CD4-positive, alpha-beta T cell (primary cell): ENCODE measurements at places on chromosomes 7 and 10.

DNA sequence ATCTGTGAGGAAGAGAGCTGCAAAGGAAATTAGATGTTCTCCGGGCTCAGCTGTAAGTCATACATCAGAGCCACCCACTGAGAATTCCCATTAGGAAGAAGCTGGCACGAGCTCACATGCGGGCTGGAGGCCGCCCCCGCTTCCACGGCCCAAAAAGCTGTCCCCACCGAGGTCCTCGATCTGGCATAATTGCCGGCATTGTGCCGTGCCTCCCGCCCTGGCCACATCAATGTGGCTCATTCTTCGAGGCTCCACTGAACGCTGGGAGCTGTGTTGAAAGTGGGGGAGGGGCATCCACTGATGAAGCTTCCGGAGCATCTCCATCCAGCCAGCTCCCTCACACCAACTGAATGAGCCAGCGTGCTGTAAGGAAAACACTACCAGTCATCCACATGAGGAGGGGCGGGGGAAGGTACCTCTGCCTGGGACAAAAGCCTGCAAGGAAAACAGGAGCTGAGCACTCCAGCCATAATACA, 173.1 kb downstream of the PTPRN2 start:
- no peak for DNase-seq

DNA sequence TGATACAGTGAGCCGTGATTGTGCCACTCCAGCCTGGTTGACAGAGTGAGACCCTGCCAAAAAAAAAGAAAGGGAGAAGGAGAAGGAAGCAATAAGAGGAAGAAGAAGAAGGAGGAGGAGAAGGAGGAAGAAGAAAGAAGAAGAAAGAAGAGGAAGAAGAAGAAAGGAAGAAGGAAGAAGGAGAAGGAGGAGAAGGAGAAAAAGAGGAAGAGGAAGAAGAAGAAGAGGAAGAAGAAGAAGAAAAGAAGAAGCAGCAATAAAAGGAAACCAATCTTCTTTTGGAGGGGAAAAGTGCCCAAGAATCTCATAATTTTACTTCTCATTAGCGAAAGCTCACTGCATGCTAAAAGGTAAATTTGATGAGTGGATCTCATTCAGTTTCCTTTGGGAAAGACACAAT, 85.7 kb upstream of the GLCCI1 start:
- DNase-seq: no peak

- DNase-seq: no peak
Observed at GRCh38 chr7:45708046-45708950, 134.1 kb downstream of the ADCY1 start.

GRCh38 chr10:117562896-117563737, 20.6 kb downstream of the EMX2 start:
- DNase-seq: no peak

DNA sequence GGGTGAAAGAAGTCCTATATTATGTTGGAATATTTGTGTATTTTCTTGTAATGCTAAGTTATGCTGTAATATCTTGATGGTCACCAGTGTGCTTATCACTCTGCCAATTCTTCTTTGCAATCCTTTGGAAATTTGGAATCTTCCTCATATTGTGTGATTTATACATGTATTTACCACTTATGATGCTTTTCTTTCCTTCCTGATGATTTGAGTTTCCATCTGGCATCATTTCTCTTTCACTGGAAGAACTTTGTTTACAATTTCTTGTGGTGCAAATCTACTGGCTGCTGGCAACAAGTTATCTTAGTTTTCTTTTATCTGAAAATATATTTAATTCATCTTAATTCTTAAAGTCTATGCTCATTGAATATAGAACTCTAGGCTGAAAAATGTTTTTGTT, 29.2 kb downstream of the CFAP69 start:
- no peak for DNase-seq

DNA sequence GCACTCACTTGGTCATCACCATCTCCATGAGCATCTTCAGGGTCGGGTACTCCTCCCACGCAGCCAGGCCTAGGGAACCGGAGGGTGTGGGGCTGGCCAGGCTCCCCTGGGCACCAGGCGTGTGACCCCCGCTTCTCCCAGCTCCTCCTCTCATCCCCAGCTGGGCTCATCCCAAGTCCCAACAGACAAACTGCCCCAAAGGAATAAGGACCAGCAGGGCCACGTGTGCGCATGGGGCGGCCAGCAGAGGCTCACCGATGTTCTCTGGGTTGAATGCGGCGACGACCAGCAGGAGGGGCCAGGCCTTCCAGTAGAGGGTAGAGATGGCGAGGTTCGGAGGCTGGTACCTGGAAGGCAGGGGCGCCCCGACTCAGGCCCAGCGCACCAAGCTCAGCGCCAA, 14.9 kb downstream of the INTS1 start:
- no peak for DNase-seq

DNA sequence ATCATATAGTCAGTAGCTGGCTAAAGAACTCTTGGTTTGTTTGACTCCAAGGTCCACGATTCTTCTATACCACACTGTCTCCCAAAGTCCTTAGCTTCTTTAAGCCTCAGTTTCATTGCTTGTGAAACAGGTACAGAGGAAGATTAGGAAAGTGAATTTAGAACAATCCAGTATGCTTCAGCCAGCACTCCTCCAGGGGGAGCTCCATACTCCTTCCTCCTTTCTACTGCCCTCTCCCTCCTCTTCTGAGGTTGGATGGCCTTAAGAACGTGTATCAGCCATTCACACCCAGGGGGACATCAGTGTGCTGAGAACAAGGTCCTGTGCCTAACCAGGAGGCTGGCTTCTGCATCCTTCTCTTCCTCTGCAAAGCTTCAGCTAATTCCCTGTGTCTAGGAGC, 54.8 kb upstream of the CALD1 start:
- no peak for DNase-seq

DNA sequence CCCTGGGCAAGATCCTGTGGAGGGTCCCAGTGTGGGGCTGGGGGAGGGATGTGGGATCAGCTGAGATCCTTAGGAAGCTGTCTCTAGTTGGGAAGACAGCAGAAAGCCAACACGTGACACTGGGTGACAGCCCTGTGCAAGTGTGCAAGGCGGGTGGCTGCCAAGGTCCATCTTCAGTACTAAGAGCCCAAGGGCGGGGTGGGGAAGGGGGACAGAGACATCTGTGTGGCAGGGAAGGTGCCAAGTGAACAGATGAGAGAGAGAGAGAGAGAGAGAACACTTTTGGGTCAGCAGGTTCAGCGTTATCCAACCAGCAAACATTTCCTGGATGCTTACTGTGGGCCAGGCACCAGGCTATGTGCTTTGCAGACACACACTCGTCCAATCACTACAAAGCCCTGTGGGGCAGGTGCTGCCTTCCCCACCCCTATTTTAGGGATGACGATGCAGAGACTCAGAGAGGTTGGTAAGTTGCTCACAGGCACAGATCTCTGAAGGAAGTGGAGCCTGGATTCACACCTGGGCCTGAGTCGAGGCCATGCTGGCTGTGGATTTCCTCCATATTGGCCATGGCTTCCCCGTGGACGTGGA, 135.7 kb downstream of the GRK5 start:
- no peak for DNase-seq

- no peak for DNase-seq
Observed at GRCh38 chr7:28211006-28211405, 30.4 kb upstream of the JAZF1 start.

DNA sequence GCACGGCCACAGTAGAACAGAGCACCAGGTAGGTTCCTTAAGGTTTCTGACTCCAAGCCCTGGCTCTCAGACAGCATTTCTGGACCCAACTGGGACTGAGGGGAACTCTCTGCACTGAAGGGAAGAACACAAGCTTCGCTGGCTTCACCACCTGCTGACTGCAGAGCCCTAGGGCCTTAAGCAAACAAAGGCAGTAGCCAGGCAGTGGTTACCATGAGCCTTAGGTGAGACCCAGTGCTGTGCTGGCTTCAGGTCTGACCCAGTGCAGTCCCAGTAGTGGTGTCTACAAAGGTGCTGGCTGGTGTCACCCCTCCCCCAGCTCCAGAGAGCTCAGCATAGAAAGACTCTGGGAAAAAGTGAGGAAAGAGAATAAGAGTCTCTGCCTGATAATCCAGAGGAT, 59.5 kb downstream of the SIRT1 start:
- no peak for DNase-seq

DNA sequence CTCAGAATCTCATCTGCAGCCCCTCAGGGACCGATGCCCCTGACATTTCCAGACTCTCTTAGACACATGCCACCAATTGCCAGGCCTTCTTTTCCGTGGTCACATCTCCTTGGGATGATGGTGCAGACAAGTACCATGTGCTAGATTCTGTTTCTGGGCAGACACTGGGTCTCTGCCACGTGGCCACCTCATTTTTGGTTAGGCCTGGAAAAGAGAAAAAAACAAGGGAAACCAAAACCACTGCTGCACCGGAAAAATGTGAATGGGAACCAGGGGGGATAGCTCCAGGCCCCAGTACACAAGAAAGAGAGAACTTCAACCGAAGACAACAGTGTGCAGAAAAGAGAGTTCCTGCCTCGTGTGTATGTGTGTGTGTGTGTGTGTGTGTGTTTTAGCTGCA, 23.0 kb upstream of the MXI1 start:
- DNase-seq: no peak

GRCh38 chr7:73900286-73900685, 39.3 kb downstream of the TMEM270 start:
- DNase-seq: no peak

DNA sequence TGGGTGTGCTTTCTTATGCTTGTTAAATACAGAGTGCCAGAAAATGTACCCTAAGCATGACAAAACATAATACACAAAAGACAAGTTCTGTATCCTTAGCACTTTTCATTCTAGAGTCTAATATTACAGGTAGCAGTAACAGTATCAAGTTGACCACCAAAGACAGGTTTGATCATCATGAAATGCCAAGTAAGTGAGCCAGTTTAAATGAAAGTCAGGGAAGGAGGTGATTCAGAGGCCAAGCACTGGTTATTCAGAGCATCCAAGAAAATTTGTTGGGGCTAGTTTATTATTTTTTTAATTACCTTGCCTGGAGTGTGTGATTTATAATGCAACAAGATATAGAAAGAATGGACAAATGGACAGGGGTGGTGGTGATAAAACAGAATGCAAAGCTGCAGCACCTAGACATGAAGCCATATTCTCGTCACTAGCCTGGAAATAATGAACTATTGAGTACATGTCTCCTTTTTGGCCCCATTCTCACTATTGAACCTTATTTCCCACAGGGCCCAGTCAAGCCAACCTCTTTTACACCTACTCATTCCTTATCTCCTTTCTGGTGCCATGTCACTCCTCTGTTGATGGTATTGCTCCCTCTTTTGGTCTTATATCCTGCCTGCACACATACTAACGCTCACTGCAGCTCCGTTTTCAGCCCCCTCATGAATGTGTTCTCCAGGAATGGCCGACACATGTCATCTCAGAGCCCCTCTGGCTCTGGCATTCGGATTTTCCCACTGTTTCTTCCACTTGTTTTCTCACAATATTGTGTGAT, 78.6 kb upstream of the GLCCI1 start:
- DNase-seq: no peak

GRCh38 chr10:103742824-103743223, 112.6 kb downstream of the SH3PXD2A start:
- no peak for DNase-seq

DNA sequence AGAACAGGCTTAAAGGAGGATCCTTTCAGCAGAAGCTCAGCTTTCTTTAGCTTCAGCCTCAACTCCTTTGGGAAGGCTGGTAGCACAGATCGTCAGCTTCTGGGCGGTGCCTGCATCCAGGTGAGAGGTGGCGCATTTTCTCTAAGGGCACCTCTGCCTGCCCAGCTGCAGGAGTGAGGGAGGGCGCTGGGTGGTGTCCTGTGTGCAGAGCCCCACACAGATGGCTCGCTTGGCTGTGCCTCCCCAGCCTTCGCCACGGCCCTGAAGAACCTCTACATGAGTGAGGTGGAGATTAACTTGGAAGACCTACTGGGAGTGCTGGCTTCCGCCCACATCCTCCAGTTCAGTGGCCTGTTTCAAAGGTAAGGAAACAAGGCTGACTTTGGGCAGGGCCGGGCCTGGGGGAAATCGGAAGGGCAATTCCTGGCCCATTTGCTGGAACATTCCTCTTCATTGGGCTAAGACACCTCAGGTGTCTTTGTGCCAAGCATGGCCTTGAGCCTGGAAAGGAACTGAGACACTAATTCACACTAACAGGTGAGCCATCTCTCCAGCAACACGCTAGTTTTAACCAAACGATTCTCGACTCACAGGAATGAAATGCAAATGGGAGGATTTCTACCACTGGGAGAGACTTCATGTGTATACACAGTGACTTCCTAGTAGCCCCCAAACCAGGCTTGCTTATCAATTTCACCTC, 19.9 kb downstream of the BTBD16 start:
- no peak for DNase-seq

DNA sequence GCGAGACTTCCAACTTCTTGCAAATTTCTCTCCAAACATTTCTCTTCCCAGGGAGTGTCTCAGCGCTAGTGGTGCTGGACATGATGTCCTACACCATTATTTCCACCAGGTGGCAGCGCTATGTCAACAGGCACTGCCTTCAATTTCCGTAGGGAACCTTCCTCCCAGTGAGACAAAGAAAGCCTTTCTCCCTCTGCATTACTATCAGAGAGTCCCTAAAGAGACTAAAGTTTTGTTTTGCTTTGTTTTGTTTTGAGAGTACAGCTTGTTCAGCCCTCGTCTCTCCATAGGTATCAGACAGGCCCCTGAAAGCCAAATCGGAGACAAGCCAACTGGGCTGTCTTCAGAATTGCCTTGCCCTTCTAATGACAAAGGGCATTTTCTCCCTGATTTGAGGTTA, 44.2 kb upstream of the GGCT start:
- peak; percentile 11 for DNase-seq

DNA sequence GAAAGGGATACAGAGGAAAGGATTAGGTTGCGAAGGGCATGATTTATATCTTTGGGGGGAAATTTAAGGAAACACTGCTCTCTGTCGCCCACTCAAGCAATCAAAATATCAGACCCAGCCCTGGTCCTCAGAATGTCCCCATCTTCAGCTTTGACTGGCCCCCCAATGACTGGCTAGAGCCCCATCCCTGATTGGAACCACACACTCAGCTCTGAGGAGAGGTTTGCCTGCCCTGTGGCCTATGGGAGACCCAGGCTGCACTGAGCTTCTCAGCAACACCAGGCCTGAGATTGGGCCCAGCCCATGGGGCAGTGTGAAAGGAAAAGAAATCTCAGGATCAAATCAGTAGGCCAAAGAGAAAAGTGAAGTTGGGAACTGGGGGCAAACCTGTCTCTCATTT, 69.5 kb downstream of the ADCYAP1R1 start:
- DNase-seq: no peak

DNA sequence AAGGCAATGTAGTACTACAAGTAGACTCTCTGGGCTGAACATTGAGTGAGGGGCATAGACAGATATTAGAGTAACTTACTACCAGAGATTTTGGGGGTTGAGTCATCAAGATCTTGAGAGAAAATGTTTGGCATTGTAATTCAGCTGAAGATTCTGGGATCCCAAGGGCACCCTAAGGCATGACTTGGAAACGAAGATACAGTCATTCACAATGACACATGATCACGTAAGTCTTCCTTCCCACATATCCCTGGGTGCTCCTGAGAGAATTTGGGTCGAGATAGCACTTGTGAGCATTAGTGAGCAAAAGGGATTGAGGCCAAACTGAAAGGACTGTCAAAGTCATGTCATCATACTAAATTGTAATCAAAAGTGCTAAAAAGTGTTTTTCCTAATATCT, 192.5 kb upstream of the PCLO start:
- no peak for DNase-seq

- DNase-seq: no peak
Observed at GRCh38 chr7:6274743-6275142, 2.3 kb upstream of the CYTH3 start.
